ENCODE measurements at places on chromosomes 16 and 17.

DNA sequence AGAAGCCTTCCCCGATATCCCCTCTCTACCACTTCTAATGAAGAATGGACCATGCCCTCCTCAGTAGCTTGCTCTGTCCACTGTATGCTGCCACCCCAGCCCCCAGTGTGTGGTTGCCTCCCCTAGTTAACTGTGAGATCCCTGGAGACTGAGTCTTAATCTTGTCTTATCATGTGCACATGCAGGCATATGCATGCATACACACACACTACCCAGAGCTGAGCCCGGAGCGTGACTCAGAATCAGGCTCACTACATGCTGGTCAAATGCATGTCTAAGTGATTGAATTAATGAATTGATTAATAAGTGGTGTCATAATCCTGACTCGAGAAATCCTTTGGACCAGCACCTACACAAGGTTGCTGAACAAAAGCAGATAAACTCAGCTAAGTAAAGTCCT is 99.4 kb downstream of the CCT6B start:
- no peak for DNase-seq

DNA sequence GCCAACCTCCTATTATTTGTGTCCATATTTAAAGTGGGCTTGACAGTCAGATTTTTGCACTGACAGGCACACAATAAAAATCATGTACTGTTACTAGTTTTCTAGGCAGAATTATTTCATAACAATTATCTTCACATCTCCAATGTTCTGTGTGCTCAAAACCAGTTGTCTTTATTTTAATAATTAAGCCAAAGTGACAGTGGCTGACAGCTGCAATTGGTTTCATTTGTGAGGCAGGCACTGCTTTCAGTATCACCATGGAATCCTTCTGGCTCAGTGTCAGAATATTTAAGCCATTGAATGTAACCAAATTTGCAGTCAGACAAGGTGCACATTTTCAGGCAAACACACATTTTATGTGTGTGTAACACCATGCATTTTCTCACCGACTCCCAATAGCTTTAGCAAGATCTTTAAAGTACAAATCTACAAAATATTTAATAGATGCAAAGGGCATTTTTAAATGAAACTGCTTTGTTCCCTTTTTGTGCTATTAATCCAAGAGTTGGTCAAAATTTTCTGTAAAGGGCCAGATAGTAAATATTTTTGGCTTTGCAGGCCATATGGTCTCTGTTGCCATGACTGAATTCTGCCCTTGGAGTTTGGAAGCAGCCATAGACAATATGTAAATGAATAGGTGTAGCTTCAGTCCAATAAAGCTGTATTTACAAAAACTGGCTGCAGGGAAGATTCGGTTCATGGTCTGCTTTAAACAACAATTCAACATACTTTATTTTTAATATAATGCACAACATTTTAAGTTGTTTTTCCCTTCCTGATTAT is 486.0 kb downstream of the KCNJ2 start:
- DNase-seq = no peak

DNA sequence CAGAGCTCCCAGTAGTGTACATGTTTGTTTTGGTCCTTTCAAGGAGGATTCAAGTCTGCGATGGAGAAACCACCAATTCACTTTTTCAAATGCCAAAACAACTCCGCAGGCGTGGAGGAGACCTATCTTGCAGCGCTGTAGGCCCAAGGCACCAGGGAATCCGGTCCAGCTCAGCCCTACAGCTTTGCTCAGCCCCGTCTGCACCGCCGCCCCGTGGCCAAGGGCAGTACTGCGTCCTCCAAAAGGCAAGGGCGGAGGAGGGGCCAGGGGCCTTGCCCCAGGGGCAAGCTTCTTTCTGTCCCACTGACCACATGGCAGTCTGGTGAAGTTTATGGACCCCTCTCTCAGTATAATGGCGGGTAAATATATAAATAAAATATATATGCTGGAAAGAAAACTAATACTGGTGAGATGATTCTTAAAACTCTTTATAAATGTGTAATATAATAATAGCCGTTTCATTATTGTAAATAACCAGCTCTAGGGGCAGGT is 709 bp upstream of the CD300LG start:
- peak; percentile 68 for DNase-seq

GRCh38 chr17:67671493-67671892 is 46.2 kb upstream of the NOL11 start:
- DNase-seq = no peak

GRCh38 chr16:29645694-29646187 is 17.3 kb upstream of the SPN start:
- peak; percentile 19 for DNase-seq

- no peak for DNase-seq
Observed at GRCh38 chr17:76151896-76152454, 10.9 kb upstream of the FOXJ1 start.

- no peak for DNase-seq
Observed at GRCh38 chr16:74608944-74609343, 2.0 kb upstream of the GLG1 start.

DNA sequence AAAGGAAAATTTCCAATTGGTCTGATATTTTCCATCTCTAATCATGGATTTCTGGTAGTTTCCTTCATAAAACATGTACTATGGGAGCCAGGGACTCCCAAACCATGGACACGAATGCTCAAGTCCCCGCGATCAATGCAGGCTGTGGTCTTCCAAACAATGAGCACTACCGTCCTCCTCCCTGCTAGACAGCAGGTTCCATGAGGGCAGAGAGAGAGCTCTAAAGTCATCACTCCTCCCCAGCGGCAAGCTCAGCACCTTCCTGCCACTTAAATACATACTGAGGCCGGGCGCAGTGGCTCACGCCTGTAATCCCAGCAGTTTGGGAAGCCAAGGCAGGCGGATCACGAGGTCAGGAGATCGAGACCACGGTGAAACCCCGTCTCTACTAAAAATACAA is 31.1 kb downstream of the ARHGAP17 start:
- no peak for DNase-seq

GRCh38 chr17:27817731-27818130 is 17.4 kb upstream of the NOS2 start:
- DNase-seq = peak; percentile 33

DNA sequence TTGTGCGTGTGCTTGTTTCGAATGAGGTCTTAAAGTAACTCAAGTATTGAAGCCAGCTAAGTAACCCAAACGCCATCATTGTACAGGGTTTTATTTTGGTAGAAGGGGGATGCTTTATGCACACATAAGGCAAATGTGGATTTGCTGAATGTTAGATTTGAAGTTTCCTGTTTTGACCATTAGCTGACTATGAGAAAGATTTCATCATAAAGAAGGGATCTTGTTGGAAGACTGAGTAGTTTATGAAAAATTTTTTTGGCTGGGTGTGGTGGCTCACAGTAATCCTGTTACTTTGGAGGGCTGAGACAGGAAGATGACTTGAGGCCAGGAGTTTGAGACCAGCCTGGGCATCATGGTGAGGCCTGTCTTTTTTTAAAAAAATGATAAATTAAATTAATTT is 10.0 kb upstream of the ZFP3 start:
- no peak for DNase-seq

DNA sequence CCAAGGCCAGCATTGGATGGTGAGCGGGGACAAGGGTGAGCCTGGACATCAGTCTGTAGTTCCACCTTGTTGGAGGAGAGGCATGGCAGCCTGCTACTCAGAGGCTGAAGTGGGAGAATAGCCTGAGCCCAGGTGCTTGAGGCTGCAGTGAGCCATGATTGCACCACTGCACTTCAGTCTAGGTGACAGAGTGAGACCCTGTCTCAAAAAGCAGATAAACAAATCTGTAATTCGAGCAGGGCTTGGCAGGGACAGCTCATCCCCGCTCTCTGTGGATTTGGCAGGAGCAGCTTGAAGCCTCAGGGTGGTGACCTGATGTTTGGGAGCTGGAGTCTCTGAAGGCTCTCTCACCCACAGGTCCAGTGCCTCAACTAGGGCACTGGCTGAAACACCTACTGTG is 38.6 kb upstream of the ZCCHC14 start:
- DNase-seq = no peak

Measured in EL (cell line).